ENCODE measurements at places on chromosomes 6 and 20. TPM values are rescaled to one million over a fixed set of nuclear protein-coding genes. Genes with fewer than 3 reads are reported as not detected.

ZSCAN26 gene
- total RNA-seq: 12.7 TPM

GRCh38 chr6:125831659-125832058 is 40.9 kb downstream of the NCOA7 start:
- no peak for DNase-seq

- DNase-seq: no peak
Measured at GRCh38 chr6:4264601-4265000, 129.2 kb upstream of the ECI2 start.

EBF4 gene
- 5.2 TPM for total RNA-seq

DNA sequence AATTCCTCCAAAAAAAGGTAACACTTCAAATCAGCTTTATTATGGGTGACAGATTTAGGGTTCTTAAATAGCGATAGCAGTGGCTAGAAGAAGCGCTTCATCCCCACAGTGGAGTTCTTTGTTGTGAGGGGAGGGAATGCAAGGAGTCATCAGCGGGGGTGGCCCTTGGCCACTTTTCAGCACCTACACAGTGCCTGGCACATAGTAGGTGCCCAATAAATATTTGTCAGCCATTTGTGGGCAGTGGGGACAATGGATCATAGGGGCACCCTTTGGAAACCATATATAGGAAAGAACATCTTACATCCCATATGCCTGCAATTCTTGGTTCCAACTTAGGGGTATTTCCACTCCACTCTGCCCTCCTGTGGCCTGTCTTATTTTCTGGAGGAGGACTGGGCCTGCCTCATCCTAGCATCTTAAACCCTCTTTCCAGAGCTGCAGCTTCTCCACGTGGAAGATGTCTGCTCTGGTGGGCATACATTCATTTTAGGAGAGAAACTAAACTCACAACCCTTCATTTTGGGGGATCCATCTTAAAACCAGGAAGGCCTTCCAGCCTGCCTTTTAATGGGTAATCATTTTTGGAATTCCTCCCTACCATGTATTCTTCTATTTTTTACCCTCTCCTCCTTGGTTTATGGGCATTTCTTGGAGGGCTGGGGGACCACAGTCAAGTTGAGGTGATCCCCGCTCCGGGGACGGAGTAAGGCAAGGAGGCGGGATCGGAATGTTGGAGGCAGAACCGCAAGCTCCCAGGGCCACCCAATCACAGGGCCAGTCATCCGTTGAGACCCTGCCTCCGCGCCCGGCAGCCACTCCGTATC is 2.6 kb upstream of the GPSM3 start:
- DNase-seq: peak; percentile 54

TP53INP2 gene
- total RNA-seq: 5.8 TPM

GRCh38 chr20:1121429-1121828 is 3.0 kb downstream of the PSMF1 start:
- no peak for DNase-seq

GRCh38 chr6:117481926-117482239 is 591 bp upstream of the DCBLD1 start:
- no peak for DNase-seq

DNA sequence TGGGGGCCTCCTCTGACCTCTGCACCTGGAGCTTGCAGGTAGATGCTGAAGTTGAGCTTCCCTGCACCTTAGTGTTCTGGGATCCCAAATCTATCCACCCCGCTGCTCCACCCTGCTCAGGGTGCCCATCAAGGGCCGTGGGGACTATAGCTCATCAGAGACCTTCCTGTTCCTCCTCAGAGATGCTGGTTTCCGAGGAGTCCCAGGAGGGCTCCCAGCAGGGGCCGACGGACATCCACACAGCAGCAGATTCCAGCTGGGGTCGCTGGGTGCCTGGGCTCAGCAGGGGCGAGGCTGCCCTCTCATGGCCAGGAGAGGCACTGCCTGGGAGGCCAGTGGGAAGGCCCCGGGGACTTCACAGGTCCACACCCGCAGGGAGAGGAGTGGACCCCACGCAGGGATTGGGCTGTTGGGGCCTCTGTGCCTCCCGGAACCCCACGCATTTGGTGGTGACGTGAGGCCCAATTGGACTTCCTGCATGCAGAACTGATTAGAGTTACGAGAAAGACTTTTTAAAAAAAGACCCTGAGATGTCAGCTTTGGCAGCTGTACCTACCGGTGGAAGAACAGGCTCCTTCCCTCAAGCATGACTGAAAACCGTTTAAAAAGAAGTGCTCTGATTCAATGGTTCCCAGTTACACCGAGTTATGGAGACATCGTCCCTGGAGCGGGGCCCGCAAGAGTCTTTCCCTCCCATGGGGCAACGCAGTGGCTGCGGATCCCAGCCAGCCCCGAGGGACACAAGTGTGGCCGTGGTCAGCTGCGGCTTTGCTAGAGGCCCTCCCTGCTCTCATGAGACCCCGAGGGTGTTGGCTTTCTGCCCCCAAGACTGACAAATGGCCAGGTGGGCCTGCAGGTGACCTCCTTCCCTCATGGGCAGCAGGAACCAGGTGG is 25.3 kb upstream of the SLCO4A1 start:
- peak; percentile 92 for DNase-seq

- no peak for DNase-seq
Measured at GRCh38 chr6:165834613-165835259, 171.7 kb upstream of the PDE10A start.

- DNase-seq: no peak
Measured at GRCh38 chr6:144654506-144654905, 369.4 kb downstream of the UTRN start.

MLN gene
- total RNA-seq: not detected

- no peak for DNase-seq
Measured at GRCh38 chr20:24937579-24937978, 11.5 kb upstream of the CST7 start.

BPIFA1 gene
- total RNA-seq: not detected

ENPP4 gene
- total RNA-seq: 0.32 TPM

COL9A3 gene
- 2.0 TPM for total RNA-seq

ZNF76 gene
- 8.3 TPM for total RNA-seq

DNA sequence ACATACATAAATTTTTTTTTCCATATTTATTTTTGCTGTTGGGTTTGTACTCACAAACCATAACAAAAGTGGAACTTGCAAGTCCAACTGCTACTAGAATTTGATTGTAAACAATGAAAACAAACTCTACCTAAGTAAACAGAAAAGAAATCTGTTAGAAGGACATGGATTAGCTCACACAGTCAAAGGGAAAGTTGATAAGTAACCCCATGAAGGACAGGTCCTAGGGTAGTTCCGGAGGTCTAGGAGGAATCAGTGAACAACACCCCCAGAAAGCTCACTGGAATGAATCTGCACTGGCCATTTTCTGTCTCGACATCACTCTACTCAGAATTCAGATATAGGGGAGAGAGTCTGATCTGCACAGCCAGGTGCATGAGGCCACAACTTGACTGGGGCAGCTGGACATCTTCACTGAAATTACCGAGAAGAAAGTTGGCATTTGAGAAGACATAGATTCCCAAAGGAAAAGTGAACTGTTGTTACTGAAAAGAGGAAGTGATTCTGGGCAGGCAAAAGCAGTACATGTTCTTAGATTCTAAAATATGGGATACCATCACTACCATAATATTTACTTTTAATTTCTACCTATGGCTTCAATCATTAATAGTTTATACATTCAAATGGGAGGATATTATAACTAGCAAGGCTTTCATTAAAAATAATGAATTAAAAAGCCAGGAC is 76.4 kb downstream of the HMGN3 start:
- DNase-seq: peak; percentile 80
